Umbilical cord (tissue), 2 donors: ENCODE measurements at places on chromosomes 6 and 20. TPM values are rescaled to one million over a fixed set of nuclear protein-coding genes. Genes with fewer than 3 reads are reported as not detected.

The NINL gene
- total RNA-seq = 17.6 TPM

The SLC17A9 gene
- total RNA-seq = 11.1 TPM

The IPCEF1 gene
- total RNA-seq = 4.1 TPM

The SLC22A7 gene
- not detected for total RNA-seq
